Brain pericyte (primary cell): ENCODE measurements at places on chromosomes 2 and 18.

GRCh38 chr2:157722580-157723234 lies 94.0 kb upstream of the ACVR1C start:
- no peak for DNase-seq

DNA sequence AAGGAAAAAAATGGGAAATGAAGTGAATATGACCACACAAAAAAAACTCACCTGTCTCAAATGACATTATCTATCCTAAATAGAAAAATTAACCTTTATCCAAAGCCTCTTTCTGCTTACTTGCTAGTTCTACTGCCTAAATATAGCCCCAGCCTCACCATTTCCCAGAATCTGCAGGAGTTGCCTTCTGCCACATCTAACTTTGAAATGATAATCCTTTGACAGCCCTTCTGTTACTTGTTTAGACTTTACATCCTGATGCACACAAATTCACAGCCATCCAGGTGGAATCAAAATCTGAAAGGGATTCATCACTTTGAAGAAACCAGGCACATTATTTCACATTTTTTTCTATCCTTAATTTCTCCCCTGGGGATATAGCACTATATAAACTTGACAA lies 1356.2 kb upstream of the NXPH2 start:
- no peak for DNase-seq

GRCh38 chr2:170030040-170030439 lies 147.9 kb upstream of the MYO3B start:
- DNase-seq = no peak

GRCh38 chr18:10476338-10476791 lies 21.9 kb downstream of the APCDD1 start:
- DNase-seq = no peak

- DNase-seq = no peak
These were observed 33.8 kb downstream of the CCDC93 start for GRCh38 chr2:117979911-117980701.

DNA sequence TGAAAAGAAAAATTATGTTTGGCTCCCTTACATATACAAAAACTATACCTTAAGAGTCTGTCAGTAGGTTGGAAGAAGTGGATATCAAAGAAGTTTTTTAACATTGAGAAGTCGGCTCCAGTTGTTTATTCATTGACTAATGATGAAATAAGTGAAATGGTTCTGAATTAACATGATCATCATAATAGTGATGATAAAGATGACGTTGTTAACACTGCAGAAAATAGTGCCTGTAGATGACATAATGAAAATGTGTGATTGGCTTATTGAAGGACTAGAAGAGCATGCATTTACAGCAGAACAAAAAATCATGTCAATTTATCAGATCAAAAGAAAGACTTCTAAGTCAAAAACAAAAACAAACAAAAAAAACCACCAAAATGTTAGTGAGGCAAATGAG lies 1125.4 kb upstream of the NXPH2 start:
- DNase-seq = no peak
